CD4-positive, alpha-beta T cell treated with Interleukin-15 for 1 hour (primary cell): ENCODE measurements at places on chromosomes 2 and 18.

GRCh38 chr2:18209934-18210639 is 331.6 kb downstream of the KCNS3 start:
- DNase-seq: no peak

- no peak for DNase-seq
Observed at GRCh38 chr2:83531206-83531826, 927.8 kb downstream of the SUCLG1 start.

- DNase-seq: no peak
Observed at GRCh38 chr2:217636991-217637561, 365.7 kb downstream of the TNS1 start.

DNA sequence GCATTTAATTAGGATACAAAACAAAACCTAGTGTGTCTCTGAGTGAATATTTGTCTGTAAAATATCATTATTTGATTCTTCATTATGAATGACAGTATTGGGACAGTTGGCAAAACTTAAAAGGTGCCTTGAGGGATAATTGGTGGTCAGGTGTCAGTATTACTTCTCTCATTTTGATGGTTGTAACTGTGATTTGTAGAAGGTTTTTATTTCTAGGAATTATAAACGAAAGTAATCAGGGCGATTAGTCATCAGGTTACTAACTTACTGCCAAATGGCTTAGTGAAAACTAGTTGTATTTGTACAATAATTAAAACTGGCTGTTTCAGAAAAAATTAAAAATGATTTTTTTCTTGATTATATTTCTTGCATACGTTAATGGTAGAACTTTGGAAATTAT is 117.6 kb downstream of the BIRC6 start:
- DNase-seq: no peak

- DNase-seq: no peak
Observed at GRCh38 chr18:56888978-56889377, 237.8 kb downstream of the WDR7 start.
